ENCODE measurements at places on chromosomes 12 and 14.

DNA sequence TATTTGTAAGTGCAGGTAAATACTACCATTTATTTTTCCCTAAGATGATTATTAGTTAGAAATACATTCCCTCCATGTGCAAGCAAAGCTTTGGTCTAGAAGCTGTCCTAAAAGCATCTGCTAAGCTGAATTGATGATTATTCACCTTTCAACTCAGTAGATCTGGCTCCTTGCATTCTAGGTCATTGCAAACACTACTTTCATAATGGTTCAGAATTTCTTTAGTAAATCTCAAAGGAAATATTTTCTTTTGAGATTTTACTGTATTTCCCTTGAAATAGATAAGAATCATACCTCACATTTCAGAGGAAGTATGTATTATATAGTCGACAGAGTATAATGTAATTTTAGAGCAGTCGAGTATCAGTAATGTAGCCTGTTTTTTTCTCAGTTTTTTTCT is 2.4 kb downstream of the ETNK1 start:
- DNase-seq, result no peak

GRCh38 chr12:68733661-68734071 is 12.3 kb upstream of the SLC35E3 start:
- DNase-seq, result no peak

DNA sequence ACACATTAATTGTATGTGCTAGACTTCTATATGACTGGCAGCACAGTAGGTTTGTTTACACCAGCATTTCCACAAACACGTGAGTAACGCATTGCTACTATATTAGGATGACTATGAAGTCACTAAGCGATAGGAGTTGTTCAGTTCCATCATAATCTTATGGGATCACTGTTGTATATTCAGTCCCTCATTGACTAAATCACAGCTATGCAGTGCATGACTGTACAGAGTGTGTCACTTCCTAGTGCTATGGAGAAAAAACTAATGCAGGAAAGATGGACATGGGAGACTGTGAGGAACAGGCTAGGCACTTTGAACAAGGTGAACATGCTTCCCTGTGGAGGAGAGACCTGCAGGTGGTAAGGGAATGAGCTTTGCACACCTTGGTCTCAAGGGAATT is 259.8 kb downstream of the NUAK1 start:
- no peak for DNase-seq

GRCh38 chr12:106113042-106113441 is 25.7 kb downstream of the NUAK1 start:
- no peak for DNase-seq

DNA sequence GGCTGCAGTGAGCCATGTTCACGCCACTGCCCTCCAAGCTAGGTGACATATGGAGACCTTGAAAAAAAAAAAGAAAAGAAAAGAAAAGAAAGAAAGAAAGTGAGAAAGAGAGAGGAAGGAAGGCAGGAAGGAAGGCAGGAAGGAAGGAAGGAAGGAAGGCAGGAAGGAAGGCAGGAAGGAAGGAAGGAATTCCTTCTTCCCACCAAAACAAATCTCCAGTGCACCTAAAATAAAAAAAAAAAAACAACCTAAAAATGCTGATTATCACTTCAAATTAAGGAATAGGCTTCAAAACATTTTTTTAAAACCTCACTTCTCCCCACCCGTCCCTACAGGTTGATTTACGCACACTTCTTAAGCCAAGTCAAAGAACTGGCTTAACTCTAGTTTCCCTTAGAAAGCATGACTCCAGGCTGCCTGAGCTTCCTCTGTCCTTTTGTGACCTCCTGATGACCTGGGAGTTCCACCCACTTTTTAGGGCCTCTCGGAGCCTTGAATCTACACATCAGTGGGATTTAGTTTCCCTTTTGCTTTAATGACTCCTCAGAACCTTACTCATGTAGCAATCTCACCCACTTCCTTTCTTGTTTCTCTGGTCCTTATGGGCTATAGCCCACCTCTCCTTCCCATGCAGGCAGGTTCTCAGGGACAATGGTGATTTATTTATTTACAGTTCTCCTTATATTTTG is 18.6 kb downstream of the DUSP6 start:
- no peak for DNase-seq

GRCh38 chr14:98404811-98405210 is 867.2 kb downstream of the BCL11B start:
- no peak for DNase-seq

GRCh38 chr12:81843599-81843998 is 84.4 kb upstream of the PPFIA2 start:
- DNase-seq, result no peak

DNA sequence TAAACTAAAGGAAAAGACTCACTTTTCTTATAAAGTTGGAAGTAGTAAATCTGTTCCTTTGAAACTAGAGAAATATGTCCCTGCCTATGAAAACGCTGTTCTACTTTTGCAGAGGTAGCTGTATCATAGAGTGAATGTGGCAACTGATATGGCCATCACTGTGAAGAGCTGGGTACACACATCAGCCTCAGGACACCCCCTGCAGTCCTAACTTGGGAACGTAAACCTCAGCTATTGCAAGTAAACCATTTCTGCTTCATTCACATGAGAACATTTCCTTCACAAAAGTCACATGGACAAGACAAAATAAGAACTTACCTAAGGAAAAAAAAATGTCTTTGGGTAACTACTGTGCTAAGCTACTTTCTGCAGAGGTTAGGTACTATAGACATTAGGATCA is 233.3 kb upstream of the PPFIA2 start:
- peak; percentile 9 for DNase-seq

GRCh38 chr12:51678086-51678724 is 87.2 kb downstream of the SCN8A start:
- DNase-seq, result no peak

DNA sequence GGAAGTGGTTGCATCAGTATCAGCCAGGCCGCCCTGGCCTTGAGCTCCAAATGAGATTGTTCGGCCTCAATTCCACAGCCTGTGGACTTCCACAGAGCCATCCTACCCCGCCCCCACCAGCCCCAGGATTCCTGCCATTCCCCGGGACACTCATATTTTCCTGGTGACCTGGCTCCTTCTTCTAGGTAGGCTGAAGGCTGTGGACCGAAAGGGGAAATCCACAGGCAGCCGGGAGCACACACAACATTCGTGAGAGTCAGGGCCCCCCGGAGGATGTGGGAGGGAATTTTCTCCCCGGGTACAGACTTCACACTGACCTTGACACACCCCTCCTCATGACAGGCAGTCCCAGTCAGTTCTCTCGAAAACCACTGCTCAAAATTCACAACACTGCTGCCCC is 39.9 kb downstream of the RIN3 start:
- no peak for DNase-seq

GRCh38 chr12:100484183-100484886 is 10.7 kb downstream of the NR1H4 start:
- DNase-seq, result no peak

DNA sequence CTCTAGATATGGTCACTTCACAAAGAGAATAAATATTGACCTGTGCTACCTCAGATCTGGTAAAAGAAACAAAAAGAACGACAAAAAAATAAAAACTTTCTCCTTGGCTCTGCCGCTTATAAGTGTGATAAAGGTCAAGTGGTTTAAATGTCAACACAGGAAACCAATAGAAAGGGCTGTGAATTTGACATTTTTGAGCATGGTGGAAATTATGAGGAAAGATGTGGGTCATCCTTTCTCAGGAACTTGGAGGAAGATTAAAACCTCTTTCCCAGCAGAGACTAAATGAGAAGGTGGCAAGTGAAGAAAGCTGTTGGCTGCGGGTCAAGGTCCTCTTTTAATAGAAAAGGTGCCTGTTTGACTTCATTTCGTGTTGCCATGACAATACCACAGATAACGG is 28.2 kb downstream of the TESPA1 start:
- DNase-seq, result no peak

DNA sequence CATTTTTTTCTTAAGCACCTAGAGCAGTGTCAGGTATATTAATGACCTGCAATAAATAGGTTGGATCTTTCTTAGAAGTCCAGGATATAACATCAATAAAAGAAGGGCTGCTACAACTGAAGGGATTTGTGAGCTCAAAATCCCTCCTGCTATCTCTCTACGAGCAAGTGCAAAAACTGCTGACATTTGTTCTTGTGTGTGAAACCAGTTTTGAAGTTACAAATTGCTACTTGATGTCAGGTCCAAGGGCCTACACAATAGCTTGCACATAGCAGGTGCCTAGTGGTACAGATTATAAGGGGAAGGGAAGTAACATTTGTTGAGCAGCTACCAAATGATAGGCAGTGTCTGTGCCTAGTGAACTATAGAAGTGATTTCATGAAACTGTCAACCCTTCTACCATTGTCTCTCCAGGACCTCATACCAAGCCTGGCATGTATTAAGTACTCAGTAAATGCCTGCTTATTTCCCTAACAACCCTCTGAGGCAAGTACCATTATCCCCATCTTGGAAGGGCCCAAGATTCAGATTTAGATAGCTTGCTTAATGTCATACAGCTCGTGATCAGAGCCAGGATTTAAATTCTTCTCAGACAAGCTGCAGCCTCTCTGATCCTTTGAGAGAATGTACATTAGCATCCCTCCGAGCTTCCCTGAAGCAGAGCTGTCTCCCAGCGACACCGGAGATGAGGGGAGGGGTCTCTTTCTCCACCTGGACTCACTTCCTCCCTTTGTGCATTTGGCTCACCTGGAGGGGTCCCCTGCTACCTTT is 300.3 kb downstream of the ZFP36L1 start:
- no peak for DNase-seq

DNA sequence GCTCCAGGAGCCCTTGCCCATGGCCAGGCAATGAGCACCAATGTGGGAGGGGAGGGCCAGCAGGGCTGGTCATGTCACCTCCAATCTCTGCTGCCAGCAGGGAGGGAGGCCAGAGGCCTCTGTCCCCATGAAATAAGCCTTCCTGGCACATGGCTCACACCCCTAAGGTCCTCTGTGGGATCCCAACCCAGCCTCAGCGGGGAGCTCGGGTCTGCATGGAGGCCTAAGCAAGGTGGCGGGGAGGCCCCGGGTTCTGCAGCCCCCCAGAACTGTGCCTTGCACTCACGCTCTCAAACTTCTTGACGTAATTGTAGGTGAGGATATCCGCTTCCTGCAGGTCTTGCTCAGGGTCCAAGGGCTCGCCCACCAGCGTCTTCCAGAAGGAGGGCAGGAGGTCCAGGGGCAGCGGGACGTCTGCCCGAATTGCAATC is 41.7 kb downstream of the TRAFD1 start:
- DNase-seq, result no peak

DNA sequence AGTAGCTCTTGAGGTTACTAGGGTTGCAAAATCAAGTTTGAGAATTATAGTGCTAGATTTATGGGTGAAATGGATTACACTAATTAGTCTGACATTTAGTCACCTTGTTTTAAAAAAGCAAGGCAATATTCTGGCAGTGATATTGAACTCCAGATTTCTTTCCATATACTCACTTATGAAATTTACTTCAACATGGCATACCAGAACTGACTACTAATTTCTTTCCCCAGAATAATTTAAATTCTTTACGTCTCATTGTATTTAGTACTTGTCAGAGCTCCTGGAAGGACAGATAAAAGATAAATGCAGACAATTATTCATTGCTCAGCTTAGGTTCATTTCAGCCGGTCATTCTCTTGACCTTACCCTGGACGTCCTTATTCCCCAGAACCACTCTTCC is 24.3 kb downstream of the EMP1 start:
- no peak for DNase-seq

GRCh38 chr12:111588010-111588409 is 11.1 kb downstream of the ATXN2 start:
- no peak for DNase-seq

DNA sequence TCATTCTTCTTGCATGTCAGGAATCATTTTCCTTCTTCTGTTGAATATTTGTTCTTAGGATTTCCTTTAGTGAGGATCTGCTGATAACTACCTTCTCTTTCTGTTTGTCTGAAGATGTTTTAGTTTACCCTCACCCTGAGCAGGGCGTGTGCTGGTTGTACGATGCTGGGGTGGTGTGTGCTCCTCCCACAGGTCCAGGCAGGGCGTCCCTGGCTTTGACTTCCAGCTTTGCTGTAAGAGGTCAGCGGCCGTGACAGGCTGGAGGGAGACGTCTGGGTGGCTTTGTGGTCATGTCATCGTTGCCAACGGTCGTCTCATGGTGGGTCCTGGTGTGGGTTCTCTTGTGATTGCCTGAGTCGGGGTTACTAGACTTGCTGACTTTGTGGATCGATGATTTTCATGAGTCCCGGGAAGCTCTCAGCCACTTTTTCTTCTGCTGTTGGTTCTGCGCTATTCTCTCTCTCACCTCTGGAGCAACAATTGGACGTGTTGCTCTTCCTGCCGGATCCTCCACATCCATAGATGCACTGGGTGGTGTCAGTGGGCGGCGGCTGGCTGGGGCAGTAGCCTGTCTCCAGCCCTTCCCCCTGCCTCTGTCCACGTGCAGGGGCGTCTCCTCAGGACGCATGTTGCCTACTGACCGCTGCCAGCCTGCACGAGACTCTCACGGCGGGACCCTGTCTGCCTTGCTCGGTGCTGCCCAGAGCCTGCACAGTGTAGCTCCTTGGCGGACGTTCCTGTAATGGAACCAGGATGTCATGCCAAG is 8.4 kb downstream of the PACS2 start:
- DNase-seq, result no peak

GRCh38 chr12:1630133-1630826 is 1.2 kb downstream of the WNT5B start:
- no peak for DNase-seq
